Upper lobe of right lung (tissue), 1 donor: ENCODE measurements at places on chromosomes 7 and 10.
A peak's percentile ranks its signal among the peaks of the same experiment; 100 is the strongest.

DNA sequence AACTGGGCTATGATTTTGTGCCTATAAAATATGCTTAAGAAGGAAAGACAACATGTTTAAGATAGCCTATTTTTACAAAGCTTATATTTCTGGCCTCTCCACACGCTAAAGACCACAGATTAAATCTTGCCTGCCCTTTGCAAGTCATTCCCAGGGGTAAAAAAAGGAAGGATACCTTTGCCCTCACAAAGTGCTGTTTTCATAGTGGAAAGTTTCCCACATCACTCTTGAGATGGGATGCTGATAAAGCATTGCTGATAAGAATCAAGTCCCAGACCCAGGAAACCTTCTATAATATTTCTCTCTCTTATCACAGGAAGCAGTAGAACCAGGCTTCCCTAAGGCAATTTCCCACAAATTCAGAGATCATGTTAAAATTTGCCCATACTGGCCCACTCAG is 56.5 kb downstream of the GSAP start:
- DNase-seq = no peak

DNA sequence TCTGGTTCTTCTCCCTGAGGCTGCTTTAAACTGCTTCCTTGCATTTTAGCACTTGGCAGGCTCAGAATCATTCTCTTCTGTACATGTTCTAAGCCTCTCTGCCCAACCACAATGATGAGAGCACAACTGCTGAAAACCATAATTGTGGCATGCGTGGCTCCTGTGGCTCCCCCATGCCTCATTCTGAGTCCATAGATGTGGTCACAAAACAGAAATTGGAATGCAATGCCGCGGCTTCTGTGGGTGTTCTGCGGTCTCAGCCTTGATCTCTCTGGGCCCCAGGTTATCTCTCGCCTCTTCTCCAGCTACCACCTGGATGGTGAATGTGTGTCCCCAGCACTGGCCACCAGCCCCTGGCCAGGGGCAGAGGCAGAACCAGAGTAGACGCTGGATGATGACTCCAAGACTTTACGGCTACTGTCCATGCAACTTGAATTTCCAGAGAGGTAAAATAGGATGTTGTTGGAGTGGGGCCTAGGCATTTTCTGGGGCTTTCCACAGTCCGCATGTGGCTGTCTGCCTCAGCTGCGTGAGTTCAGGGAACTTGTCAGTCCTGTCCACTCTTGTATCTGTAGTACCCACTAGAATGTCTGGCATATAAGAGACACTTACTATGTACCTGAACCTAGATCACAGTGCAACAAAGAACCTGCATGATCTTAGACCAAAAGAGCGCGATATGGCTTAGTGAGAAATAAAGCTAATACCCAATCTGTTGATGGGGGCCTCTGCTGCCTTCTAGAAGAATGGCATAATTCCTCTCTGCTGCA is 52.4 kb upstream of the ADRB1 start:
- no peak for DNase-seq

GRCh38 chr7:87934699-87935383 is 790 bp downstream of the ADAM22 start:
- no peak for DNase-seq

DNA sequence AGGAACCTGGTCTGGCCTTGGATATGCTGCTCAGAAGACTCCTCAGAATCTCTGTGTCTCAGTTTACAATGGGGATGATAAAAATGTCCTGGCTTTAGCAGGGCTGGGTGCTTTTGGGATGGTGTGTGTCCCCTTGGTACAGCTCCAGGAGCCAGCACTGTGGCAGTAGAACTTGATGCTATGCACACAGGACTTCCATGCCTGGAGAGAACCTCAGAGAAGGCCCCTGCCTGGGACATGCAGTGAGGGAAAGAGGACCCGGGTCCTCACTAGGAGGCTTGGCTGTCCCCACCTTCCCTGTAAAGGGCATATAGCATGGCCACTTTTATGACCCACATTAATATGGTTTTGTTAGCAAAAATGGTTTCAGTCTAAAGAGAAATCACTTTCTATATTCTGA is 100.5 kb downstream of the GLRX3 start:
- DNase-seq = peak; percentile 22

DNA sequence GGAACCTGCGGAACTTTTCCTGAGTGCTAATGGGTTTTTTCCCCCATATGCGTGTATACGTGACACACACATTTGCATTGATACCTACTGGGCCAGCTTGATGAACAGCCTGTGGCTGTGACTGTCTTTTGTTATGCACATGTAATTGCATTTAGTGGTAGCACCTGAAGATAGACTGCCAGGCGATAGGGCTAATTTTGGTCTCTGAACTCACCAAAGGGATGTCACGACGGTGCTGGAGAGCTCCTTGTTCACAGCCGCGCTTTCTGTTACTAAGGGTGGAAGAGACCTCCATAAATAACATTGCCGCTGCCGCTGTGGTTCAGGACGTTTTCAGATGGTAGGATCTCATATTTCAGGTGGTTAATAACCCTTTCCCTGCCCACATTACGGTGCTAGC is 133.2 kb downstream of the CAMK1D start:
- DNase-seq = no peak

DNA sequence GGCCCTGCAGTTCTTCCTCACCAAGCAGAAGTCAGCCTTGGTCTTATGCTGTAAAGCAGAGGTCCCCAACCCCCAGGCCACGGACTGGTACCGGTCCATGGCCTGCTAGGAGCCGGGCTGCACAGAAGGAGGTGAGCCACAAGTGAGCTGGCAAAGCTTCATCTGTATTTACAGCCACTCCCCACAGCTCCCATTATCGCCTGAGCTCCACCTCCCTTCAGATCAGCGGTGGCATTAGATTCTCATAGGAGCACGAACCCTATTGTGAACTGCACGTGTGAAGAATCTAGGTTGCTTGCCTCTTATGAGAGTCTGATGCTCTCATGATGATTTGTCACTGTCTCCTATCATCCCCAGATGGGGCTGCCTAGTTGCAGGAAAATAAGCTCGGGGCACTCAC is 87.6 kb upstream of the NEBL start:
- no peak for DNase-seq

- no peak for DNase-seq
Observed at GRCh38 chr7:127766831-127767459, 115.0 kb downstream of the SND1 start.

- DNase-seq = no peak
Observed at GRCh38 chr10:117534321-117535297, 7.9 kb upstream of the EMX2 start.

DNA sequence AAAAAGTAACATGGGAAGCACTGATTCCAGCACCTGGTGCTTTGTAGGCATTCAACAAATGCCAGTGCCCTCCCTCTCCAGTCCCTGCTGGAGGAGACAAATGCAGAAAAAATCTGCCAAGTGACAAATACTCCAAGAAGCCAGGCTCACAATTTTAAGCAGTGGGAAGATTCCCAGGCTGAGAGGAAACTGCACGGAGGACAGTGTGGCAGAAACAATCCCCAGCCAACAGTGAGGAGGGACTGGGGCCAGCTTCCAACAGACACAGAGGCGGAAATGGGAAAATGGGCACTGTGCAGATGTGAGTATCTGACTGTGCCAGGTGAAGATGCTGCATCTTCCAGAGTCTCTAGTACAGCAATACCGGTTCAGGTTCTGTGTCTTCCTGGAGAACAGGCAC is 106.3 kb downstream of the SLIT1 start:
- DNase-seq = no peak

DNA sequence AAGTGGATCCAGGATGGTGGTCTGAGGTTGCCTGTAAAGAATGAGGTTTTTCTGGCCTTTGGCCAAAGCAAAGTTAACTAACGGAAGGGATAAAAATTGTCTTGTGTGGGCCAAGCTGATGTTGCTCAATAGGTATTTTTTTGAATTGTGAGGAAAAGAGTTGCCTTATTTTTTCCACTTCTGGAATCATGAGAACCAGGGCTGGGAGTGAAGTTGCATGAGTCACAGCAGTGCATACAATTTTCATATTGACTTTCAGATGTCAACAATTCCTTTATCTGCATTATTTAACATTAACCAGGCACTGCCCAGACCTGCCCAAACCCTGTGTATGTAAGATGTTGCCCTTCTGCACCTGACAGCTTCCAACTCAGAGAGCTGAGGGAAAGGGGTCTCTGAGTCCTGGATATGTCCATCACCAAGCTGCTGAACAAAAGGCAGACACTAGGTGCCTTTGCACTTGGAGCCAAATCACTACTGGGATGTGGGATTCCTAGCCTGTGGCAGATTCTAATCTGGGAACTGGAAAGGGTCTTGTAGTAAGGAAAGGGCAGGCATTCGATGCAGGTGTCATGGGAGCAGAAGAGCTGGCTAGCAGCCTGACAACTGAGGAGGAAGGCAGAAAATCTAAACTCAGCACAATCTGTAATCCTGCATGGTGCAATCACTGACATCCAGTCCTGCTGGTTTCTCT is 52.3 kb upstream of the SLC35B4 start:
- no peak for DNase-seq
